GM23338 (cell line): ENCODE measurements at places on chromosomes 5 and 9. TPM values are rescaled to one million over a fixed set of nuclear protein-coding genes. Genes with fewer than 3 reads are reported as not detected.

GRCh38 chr9:17160327-17160726, 25.5 kb downstream of the CNTLN start:
- H3K27ac ChIP-seq, result no peak overlapping the region
- no peak overlapping the region for H3K4me3 ChIP-seq
- H3K36me3 ChIP-seq, result no peaks in the 10 kb centered on the region
- no peak for DNase-seq
- no peaks in the 10 kb centered on the region for H3K4me1 ChIP-seq

- H3K27me3 ChIP-seq, result no peaks in the 10 kb centered on the region
- no peak for DNase-seq
- H3K4me1 ChIP-seq, result peaks cover 35% of the 10 kb centered on the region
- no peak overlapping the region for H3K27ac ChIP-seq
These were observed 10.8 kb downstream of the FBXO38 start for GRCh38 chr5:148394587-148395019.

DNA sequence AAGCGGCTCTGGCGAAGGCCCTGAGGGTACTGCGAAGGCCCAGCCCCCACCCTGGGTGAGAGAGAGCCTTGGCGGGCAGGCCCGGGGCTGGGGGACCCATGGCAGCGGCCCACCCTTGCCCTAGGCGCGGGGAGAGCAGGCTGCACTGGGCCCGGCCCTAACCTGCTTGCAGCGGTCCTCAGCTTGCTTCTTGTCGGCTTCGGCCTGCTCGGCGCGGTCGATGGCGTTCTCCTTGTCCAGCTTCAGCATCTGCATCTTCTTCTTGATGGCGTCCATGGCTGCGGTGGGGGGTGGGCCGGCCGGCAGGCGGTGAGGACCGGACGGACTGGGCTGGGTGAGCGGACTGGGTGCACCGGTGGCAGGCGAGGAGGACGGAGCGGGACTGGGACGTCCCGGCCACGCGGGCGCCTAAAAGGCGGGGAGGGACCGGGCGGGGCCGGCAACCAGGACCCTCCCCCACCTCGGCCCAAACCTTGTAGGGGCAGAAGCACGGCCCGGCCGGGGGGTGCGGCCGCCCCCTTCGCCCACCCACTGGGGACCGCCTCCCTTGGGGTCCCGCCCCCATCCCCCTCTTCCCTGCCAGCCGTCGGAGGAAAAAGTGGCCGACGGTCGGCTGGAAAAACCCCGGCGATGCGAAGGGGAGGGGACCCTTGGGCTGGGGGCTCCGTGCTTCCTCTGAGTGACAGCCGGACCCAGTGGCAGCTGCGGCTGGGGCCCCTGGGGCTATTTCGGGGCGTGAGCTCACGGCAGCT, at the start of gene TPM2:
TSS of gene TPM2 (minus strand) at position 384 of the 752 bp plus-strand sequence. CDS start at position 276, 108 bp downstream.
- H3K27ac ChIP-seq, result peak within 1 kb of the TSS; percentile 87; the same call in 1 of the 2 replicates
- no peaks in the 10 kb centered on the region for H3K27me3 ChIP-seq
- DNase-seq, result peak; percentile 86
- peaks cover 17% of the 10 kb centered on the region; the same call in 1 of the 2 replicates for H3K4me1 ChIP-seq

GRCh38 chr5:163436515-163436914, 880 bp upstream of the CCNG1 start:
- peak overlapping the region; percentile 48 for H3K4me3 ChIP-seq
- peaks cover 27% of the 10 kb centered on the region for H3K36me3 ChIP-seq
- peaks cover 18% of the 10 kb centered on the region for H3K4me1 ChIP-seq
- no peak for DNase-seq
- no peaks in the 10 kb centered on the region for H3K27me3 ChIP-seq

- H3K27me3 ChIP-seq, result no peaks in the 10 kb centered on the region
- H3K27ac ChIP-seq, result no peak overlapping the region
- no peaks in the 10 kb centered on the region for H3K36me3 ChIP-seq
- no peaks in the 10 kb centered on the region for H3K4me1 ChIP-seq
- no peak for DNase-seq
- no peak overlapping the region for H3K4me3 ChIP-seq
These were observed 28.9 kb upstream of the OTULIN start for GRCh38 chr5:14635656-14636055.

GRCh38 chr9:125444166-125444565, 182.5 kb downstream of the GAPVD1 start:
- H3K36me3 ChIP-seq, result no peaks in the 10 kb centered on the region
- no peak overlapping the region for H3K4me3 ChIP-seq
- no peaks in the 10 kb centered on the region for H3K27me3 ChIP-seq
- H3K27ac ChIP-seq, result no peak overlapping the region
- no peaks in the 10 kb centered on the region for H3K4me1 ChIP-seq
- no peak for DNase-seq

- no peak overlapping the region for H3K27ac ChIP-seq
- H3K4me3 ChIP-seq, result no peak overlapping the region
- peaks cover 16% of the 10 kb centered on the region; the same call in 1 of the 2 replicates for H3K4me1 ChIP-seq
- DNase-seq, result no peak
- no peaks in the 10 kb centered on the region for H3K27me3 ChIP-seq
These were observed 74.5 kb downstream of the CDKN2A start for GRCh38 chr9:21919377-21920362.

DNA sequence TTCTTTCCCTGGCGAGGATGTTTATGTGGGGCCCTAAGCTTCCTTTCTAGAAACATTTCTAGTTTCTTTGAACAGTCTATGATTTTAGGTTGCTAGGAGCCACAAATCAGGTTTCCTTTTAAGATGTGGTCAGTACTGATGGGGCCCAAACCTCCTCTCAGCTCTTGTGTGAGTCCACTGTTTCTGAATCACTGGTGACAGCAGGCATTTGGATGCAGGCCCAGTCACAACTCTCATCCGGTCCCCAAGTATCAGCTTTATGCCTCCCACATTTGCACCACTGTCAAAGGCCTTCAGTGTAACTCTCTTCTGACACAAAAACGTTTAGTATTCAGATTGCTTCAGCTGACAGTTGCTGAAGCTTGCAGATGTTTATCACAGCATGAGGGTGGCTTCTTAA, 7.8 kb downstream of the DMRT2 start:
- DNase-seq, result no peak
- H3K4me3 ChIP-seq, result no peak overlapping the region
- H3K36me3 ChIP-seq, result no peaks in the 10 kb centered on the region
- peaks cover 54% of the 10 kb centered on the region for H3K27me3 ChIP-seq
- H3K27ac ChIP-seq, result no peak overlapping the region

Gene GABRP
- 3.0 and 3.6 TPM in 2 replicates for total RNA-seq

Gene ANKHD1
- total RNA-seq, result 119 and 123 TPM in 2 replicates

Gene PCDHA9
- 3.2 and 3.3 TPM in 2 replicates for total RNA-seq

Gene ZNF879
- 3.5 and 5.6 TPM in 2 replicates for total RNA-seq
